ENCODE measurements at places on chromosomes 4 and X.

- DNase-seq = peak; percentile 73
These were observed 105.8 kb upstream of the CBR4 start for GRCh38 chr4:169115897-169116254.

GRCh38 chr4:168758351-168758876 lies 251.6 kb downstream of the CBR4 start:
- DNase-seq = no peak

DNA sequence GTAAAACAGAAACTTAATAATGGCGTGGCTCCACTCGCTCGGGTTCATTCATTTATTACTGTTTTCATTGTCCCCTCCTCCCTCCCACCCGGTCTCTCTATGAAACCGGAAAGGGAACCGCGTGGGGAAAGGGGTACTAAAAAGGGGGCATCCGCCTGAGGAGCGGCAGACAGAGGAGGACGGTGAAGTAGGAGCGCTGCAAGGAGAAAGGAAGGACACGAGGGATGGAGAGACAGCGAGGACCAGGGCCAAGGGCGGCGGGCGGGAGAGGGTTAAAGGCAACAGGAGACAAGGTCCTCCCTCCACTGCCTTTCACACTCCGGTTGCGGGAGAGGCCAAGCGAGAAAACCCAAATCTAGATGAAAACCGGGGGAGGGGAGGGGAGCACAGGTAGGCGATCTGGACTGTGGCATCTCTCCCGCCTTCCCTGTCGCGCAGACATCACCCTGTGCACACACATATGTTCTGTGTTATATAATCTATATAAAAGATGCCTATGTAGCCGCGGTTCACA lies 829 bp downstream of the ELOVL6 start:
- DNase-seq = peak; percentile 72

DNA sequence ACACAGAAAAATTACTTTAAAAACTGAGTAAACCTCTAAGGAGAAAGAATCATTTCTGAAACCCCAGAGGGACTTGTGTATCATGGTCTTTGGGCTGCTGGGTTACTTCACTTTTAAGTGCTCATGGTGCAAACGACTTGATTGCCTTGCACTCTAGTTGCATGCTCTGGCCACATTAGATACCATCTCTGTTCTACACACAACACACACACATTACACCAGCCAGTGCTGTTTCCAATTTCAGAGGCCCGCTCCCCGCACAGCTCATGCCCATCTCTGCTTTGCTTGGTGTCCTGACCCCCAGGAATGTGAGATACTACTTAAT lies 2.1 kb downstream of the PPP3CA start:
- peak; percentile 51 for DNase-seq

DNA sequence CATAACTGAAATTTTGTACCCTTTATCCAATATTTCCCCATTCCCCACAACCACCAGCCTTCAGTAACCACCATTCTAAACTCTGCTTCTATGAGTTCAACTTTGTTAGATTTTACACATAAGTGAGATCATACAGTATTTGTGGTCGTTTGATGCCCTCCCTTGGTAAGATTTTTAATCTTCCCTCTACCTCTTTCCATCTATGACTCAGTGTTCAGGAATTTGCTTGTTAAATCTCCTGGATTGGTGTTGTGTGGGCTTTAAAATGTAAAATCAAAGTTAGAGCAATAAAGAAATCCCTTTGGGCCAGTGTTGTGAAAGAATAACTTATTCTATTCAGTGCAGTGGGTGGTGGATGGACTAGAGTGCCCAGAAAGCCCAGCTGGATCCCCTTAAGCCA lies 37.4 kb downstream of the SLC16A2 start:
- DNase-seq = no peak

GRCh38 chr4:103996637-103997036 lies 276.9 kb upstream of the TACR3 start:
- peak; percentile 8 for DNase-seq

GRCh38 chrX:24207826-24208225 lies 58.3 kb downstream of the ZFX start:
- no peak for DNase-seq
